ENCODE measurements at places on chromosomes 12 and 14. TPM values are rescaled to one million over a fixed set of nuclear protein-coding genes. Genes with fewer than 3 reads are reported as not detected.
A peak's percentile ranks its signal among the peaks of the same experiment; 100 is the strongest.

The RND1 gene
- 10.4 TPM for total RNA-seq

The TMBIM6 gene
- 349 TPM for total RNA-seq

The ATN1 gene
- 52.8 TPM for total RNA-seq

The IL31 gene
- total RNA-seq: not detected

The CD163 gene
- 0.04 TPM for total RNA-seq

The PLEKHD1 gene
- total RNA-seq: 0.28 TPM

The NFATC4 gene
- 20.7 TPM for total RNA-seq

The SELPLG gene
- total RNA-seq: 0.56 TPM

The PRR4 gene
- total RNA-seq: 2.1 TPM

The CLEC4C gene
- not detected for total RNA-seq

The CLEC1B gene
- not detected for total RNA-seq

GRCh38 chr12:88310069-88310468 is 168.0 kb downstream of the TMTC3 start:
- H3K27ac ChIP-seq: no peak overlapping the region
- no peaks in the 10 kb centered on the region for H3K36me3 ChIP-seq
- H3K4me3 ChIP-seq: no peak overlapping the region
- no peaks in the 10 kb centered on the region for H3K4me1 ChIP-seq
- no peaks in the 10 kb centered on the region for H3K27me3 ChIP-seq
- DNase-seq: no peak

- no peak overlapping the region for H3K27ac ChIP-seq
- H3K4me3 ChIP-seq: no peak overlapping the region
- no peak for DNase-seq
- H3K27me3 ChIP-seq: no peaks in the 10 kb centered on the region
Measured at GRCh38 chr14:69900603-69901002, 21.4 kb downstream of the SMOC1 start.

GRCh38 chr12:125129591-125130255 is 64.5 kb downstream of the AACS start:
- no peaks in the 10 kb centered on the region for H3K27me3 ChIP-seq
- H3K4me3 ChIP-seq: no peak overlapping the region
- no peak for DNase-seq

- H3K27ac ChIP-seq: no peak overlapping the region
- no peak for DNase-seq
- no peaks in the 10 kb centered on the region for H3K4me1 ChIP-seq
- H3K27me3 ChIP-seq: no peaks in the 10 kb centered on the region
- no peak overlapping the region for H3K4me3 ChIP-seq
- H3K36me3 ChIP-seq: no peaks in the 10 kb centered on the region
Measured at GRCh38 chr12:92602476-92602875, 100.3 kb upstream of the PLEKHG7 start.

DNA sequence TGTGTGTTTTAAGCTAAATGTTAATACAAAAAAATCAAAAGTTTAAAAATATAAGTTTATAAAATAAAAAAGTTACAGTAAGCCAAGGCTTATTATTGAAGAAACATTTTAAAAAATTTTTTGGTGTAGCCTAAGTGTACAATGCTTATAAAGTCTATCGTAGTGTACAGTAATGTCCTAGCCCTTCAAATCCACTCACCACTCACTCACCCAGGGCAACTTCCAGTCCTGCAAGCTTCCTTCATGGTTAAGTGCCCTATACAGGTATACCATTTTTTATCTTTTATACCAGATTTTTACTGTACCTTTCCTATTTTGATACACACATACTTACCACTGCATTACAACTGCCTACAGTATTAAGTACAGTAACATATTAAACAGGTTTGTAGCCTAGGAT is 11.9 kb downstream of the UBE2N start:
- no peak overlapping the region for H3K27ac ChIP-seq
- no peak for DNase-seq
- no peaks in the 10 kb centered on the region for H3K27me3 ChIP-seq
- peaks cover 24% of the 10 kb centered on the region for H3K4me1 ChIP-seq

- H3K4me1 ChIP-seq: peaks cover 10% of the 10 kb centered on the region
- no peaks in the 10 kb centered on the region for H3K27me3 ChIP-seq
- H3K27ac ChIP-seq: no peak overlapping the region
- no peak for DNase-seq
Measured at GRCh38 chr12:47242426-47242825, 162.7 kb upstream of the AMIGO2 start.

- no peak for DNase-seq
- no peak overlapping the region for H3K27ac ChIP-seq
- H3K4me1 ChIP-seq: no peaks in the 10 kb centered on the region
- no peaks in the 10 kb centered on the region for H3K36me3 ChIP-seq
- H3K4me3 ChIP-seq: no peak overlapping the region
Measured at GRCh38 chr14:36054353-36055051, 122.0 kb downstream of the PTCSC3 start.

GRCh38 chr14:61333087-61333486 is 11.7 kb downstream of the PRKCH start:
- H3K4me1 ChIP-seq: no peaks in the 10 kb centered on the region
- no peak for DNase-seq
- no peaks in the 10 kb centered on the region for H3K27me3 ChIP-seq
- no peaks in the 10 kb centered on the region for H3K36me3 ChIP-seq

- DNase-seq: no peak
- H3K27ac ChIP-seq: no peak overlapping the region
- peaks cover 6% of the 10 kb centered on the region for H3K4me1 ChIP-seq
- H3K27me3 ChIP-seq: no peaks in the 10 kb centered on the region
Measured at GRCh38 chr14:85731186-85731585, 201.2 kb downstream of the FLRT2 start.

DNA sequence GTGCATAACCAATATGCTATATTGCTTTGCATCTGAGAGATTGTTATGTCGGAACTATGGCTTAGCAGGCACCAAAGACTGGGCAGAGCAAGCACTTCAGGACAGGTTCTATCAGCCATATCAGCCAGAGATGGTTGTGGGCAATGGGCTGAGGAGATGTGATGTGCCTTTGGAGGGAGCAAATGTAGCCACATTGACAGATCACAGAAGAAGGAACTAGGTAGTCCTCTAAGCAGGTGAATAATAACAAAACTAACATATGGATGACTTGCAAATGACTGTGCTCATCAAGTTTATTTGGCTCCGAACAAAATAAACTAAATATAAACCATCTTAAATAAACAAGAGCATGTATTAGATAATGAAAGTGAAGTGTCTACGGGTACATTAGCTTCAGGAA is 291.7 kb downstream of the RMST start:
- no peak for DNase-seq
- H3K27ac ChIP-seq: no peak overlapping the region
- peaks cover 8% of the 10 kb centered on the region for H3K4me1 ChIP-seq
- no peak overlapping the region for H3K4me3 ChIP-seq
- H3K36me3 ChIP-seq: no peaks in the 10 kb centered on the region

DNA sequence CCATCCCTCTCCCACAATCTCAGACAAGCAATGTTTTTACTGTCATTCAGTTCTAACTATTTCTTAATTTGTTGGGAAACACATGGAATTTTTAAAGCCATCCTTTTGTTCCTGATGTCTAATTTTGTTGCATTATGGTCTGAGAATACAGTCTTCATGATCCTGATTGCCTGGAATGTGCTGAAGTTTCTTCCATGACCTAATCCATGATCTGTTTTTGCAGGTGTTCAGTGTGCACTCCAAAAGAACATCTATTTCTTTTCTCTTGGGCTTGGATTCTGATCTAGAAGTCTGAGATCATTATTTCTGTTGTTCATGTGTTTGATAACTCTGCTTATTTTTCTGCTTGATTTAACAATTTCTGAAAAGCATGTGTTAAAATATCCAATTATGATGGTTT is 43.2 kb upstream of the PHC1 start:
- no peak overlapping the region for H3K27ac ChIP-seq
- DNase-seq: no peak
- no peaks in the 10 kb centered on the region for H3K36me3 ChIP-seq
- H3K4me3 ChIP-seq: no peak overlapping the region
- no peaks in the 10 kb centered on the region for H3K4me1 ChIP-seq

GRCh38 chr14:92933481-92933880 is 10.5 kb downstream of the CHGA start:
- no peak for DNase-seq
- no peaks in the 10 kb centered on the region for H3K27me3 ChIP-seq
- no peak overlapping the region for H3K27ac ChIP-seq
- no peak overlapping the region for H3K4me3 ChIP-seq
- no peaks in the 10 kb centered on the region for H3K36me3 ChIP-seq

DNA sequence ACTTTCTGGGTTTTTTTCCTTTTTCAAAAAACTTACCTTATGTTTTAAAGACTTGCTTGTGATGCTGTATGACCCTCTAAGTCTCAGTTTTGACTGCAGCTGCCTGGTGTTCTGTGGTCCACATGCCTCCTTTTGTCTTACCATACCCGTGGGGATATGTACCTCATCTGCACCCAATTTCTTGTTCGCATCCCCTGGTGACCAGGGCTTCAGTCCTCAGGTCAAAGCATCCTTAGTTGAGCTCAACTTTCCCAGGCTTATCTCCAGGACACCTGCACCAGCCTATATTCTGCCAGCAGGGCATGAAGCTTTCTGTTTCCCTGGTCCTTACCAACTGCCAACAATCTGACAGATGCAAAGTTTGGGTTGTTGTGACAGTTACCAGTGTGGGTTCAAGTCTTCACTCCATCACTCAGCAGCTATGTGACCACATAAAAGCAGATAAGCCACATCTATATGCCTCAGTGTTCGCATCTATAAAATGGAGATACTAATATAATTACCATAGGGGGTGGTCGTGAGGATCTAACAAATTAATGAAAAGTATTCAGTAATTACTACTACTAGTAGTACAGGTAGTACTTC is 94.0 kb downstream of the NTF3 start:
- DNase-seq: no peak
- no peak overlapping the region for H3K4me3 ChIP-seq
- H3K4me1 ChIP-seq: no peaks in the 10 kb centered on the region
- H3K36me3 ChIP-seq: no peaks in the 10 kb centered on the region
- no peak overlapping the region for H3K27ac ChIP-seq

DNA sequence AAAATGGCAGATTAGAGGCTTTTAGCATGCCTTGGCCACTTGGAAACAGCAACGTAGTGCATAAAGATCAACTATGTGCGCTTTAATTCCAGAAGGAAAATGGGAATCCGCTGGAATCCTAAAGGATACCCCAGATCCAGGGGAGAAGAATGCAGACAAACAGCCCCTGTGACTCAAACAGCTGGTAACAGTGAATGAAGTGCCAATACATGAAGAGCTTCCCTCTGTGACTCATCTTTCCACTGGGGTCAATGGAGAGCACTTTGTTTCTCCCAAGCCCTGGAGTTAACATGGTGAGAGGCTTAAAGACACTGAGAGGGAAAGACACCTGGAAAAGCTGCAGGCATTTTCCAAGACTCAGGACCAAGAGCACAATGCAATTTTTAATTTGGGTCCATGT is 263.1 kb downstream of the CEP128 start:
- H3K27ac ChIP-seq: no peak overlapping the region
- H3K27me3 ChIP-seq: no peaks in the 10 kb centered on the region
- no peaks in the 10 kb centered on the region for H3K4me1 ChIP-seq
- no peaks in the 10 kb centered on the region for H3K36me3 ChIP-seq
- no peak overlapping the region for H3K4me3 ChIP-seq

- no peak for DNase-seq
- H3K4me1 ChIP-seq: no peaks in the 10 kb centered on the region
Measured at GRCh38 chr12:4977102-4977501, 66.6 kb upstream of the KCNA5 start.

DNA sequence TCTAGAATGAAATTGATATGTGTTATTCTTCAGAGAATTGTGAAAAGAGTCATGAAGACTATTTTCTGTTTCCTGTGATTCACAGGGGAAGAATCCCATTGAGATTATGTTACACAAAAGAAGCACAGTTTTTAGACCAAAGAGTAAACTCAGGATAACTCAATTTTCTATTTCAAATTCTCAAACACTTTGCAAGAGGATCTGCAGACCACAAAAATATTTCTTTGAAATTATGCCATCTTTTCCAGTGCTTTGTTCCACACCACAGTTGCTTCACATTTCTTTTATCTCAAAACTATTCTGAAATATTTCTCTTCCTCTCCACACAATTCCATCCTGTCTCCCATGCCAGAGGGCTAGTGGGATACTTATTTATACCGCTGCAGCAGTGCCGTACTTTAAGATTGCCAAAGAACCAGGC is 188.9 kb upstream of the FOXG1 start:
- no peak overlapping the region for H3K27ac ChIP-seq
- no peaks in the 10 kb centered on the region for H3K4me1 ChIP-seq

- H3K27ac ChIP-seq: 0 out of 2 replicates have a peak overlapping the region, but pooled peaks have one; percentile 15
- peaks cover 12% of the 10 kb centered on the region for H3K4me1 ChIP-seq
- H3K36me3 ChIP-seq: no peaks in the 10 kb centered on the region
- no peaks in the 10 kb centered on the region for H3K27me3 ChIP-seq
- H3K4me3 ChIP-seq: no peak overlapping the region
- DNase-seq: no peak
Measured at GRCh38 chr12:11795192-11795912, 145.9 kb downstream of the ETV6 start.

All from GM23338 (cell line).